ENCODE measurements at places on chromosomes 2 and 18.

- no peak for DNase-seq
These were observed 193.3 kb upstream of the RBBP8 start for GRCh38 chr18:22739789-22740188.

DNA sequence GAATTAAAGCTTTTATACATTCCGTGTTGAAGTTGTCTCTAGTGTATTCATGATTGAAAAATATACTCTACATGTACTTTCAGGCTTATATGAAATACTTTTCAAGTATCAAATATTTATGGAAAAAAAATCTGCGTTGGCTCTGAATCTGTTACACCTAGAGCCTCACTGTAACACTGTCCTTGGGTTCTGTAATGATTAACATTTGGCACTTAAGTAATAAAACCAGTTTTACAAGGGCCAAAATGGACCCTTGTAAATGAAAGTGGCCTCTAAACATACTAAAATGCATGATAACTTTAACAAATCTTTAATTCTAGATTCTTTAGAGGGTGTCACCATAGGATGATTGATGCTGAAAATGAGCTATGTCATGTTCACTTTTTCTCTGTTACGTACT, 162.8 kb downstream of the PTPRM start:
- no peak for DNase-seq

GRCh38 chr2:131037398-131038257, 55.6 kb downstream of the FAM168B start:
- no peak for DNase-seq

GRCh38 chr2:24559473-24560113, 68.5 kb downstream of the NCOA1 start:
- DNase-seq = no peak

- DNase-seq = no peak
These were observed 120.4 kb downstream of the TDRD15 start for GRCh38 chr2:21244161-21244560.

DNA sequence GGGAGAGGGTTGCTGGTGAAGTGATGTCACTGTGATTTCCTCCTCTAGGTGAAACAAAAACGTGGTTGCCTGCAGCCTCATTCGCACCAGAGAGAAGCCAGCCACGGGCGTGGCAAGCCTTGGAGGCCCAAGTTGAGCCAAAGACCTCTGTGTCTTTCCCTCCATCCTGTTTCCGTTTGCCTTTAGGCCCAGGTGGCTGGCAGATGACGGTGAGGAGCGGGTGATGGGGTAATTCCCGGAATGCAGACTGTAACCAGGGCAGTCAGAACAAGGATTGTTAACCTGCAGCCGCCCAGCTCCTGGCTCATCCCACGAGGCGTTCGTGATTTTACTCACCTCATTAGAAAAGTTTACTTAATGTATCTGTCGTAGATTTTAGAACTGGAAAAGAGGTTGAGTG, 14.4 kb downstream of the CTIF start:
- DNase-seq = no peak

- peak; percentile 14 for DNase-seq
These were observed 358.2 kb upstream of the SPRED2 start for GRCh38 chr2:65790676-65790935.

DNA sequence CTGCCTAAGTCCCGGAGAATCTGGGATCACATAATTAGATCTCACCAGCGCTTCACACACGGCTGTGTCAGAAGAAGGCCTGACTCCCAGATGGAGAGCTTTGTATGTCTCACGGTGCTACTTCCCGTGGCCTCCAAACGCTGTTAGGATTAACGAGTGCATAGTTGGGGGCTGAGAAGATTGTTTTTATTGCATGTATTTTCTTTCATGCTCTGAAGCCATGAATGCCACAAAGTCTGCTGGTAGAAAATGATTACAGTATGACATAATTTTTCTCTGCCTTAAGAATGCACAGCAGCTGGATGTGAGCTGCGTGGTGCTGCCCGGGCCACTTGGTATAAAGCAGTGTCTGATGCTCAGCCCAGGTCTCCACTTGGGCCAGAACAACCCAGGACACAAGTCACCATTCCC, 166.5 kb downstream of the SEPTIN10 start:
- no peak for DNase-seq

GRCh38 chr2:83587309-83587708, 871.8 kb downstream of the SUCLG1 start:
- DNase-seq = no peak

DNA sequence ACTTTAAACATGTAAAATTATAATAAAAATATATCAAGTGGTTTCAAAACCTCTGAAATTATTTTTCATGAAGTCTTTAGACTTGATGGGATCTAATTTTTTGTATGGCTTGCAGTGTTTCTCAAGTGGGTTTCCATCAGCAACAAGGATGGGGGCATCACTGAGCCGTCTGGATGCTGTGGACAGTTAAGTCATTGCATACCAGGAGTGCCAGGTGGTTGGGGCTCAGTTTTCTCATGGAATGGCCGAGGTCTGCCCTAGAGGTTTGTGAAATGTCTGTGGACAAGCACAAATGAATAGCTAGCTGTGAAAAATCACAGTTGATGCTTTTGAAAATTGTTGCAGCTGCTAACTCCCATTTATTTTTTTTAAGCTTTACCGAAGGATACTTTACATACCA, 1.7 kb downstream of the PRELID3A start:
- DNase-seq = no peak

DNA sequence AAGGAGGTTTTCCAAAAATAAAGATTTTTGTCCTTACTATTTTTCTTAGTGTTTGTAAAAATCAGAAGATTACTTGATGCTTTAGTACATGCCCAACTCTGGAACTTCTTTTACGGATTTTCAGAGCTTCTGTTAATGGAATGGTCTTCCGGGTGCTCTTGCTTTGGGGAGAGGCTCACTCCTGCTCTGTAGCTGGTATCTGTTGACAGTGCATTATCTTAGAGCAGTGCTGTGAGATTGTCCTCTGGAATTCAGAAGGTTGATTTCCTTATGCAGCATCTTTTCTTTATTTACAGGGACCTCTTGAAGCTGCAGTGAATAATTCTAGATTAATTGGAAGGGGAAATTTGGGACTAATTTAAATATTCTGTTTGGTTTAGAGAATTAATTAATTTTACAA, 4.6 kb downstream of the MAPRE2 start:
- no peak for DNase-seq

DNA sequence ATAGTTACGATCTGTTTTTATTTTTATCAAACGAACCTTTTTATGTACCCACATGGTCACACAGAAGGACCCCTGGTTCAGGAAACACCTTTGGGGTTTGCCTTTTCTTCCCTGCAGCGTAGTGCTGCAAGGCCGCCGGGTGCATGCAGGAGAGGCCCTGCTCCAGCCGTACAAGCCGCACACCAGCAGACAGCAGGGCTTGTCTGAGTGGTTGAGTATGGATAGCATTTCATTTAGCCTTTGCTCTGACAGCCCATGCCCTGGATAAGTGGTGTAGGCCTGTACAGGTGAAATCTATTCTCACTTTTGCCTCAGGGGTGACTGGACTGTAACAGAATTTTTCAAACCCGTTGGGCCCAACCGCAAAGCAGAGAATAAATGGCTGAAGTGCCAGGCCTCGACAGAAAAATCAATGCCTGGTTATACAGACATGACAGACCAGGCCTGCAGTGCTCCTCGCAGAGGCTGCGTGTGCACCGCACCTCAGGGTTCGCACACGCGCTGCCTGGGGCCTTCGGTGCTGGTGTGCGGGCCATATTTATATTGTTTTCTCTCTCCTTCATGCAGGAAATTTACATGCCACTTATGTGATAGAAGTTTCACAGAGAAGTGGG, 279.1 kb downstream of the ZNF407 start:
- no peak for DNase-seq

- no peak for DNase-seq
These were observed 13.5 kb downstream of the GAD1 start for GRCh38 chr2:170830166-170830565.

DNA sequence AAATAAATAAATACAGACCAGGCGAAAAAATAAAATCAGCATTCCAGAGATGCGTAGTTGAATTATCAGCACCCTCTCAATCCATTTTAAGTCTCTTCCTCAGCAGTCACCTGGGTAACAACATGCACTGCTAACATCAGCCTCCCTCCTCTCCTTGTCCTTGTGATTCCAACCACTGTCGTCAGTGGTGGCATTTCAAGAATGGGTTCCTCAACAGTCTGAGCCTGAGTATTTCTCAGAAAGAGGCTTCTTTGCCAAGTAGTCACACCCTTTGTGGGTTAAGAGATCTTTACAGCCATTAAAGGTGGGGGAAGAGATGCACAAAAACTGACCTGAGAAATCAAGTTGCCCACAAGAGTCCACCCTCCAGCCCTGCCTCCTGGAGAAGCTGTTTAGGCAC, 39.0 kb downstream of the NOL10 start:
- DNase-seq = no peak

DNA sequence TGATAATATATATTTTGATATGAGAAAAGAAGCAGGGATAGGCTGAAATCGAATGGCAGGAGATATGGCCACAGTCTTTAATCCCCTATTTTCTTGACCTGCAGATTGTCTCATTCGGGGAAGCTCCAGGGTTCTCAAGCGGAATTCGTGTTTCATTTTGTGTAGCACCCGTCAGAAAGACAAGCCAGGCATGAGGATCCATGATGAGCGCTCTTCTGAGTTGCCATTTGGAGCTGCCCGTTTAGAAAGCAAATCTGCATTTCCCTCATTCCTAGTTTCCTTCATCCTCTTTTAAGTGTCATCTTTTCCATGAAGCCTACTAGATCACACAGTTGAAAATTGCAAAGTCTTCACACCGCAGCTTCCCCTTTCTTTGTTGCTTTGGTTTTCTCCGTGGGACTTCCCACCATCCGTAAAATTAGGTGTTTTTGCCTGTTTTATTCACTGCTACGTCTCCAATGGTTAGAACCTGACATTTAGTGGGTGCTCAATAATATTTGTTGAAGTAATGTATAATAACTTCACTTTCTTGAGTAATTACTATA, 16.9 kb downstream of the HNMT start:
- DNase-seq = no peak

- no peak for DNase-seq
These were observed 31.2 kb upstream of the MYO3B start for GRCh38 chr2:170146784-170147183.

DNA sequence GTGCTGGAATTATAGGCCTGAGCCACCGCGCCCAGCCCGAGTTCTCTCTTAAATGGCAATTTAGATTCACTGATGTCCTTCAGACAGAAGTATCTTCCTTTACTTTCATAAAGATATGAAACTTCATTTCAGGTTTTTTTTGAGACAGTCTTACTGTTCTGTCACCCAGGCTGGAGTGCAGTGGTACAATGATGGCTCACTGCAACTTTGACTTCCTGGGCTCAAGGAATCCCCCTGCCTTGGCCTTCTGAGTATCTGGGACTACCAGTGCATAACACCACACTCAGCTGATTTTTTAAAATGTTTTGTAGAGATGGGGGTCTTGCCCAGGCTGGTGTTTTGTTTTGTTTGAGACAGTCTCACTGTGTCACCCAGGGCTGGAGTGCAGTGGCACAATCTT, 13.2 kb downstream of the ITGB1BP1 start:
- no peak for DNase-seq

DNA sequence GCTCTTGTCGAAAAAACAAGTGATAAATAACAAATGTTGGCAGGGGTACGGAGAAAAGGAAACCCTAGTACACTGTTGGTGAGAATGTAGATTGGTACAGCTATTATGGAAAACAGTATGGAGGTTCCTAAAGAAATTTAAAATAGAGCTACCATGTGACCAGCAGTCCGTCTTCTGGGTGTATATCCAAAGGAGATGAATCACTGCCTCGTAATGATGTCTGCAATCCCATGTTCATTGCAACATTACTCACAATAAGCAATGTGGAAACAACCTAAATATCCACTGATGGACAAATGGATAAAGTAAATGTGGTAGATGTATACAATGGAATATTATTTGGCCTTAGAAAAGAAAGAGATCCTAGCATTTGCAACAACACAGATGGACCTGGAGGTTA, 50.6 kb downstream of the SLC16A14 start:
- DNase-seq = no peak

DNA sequence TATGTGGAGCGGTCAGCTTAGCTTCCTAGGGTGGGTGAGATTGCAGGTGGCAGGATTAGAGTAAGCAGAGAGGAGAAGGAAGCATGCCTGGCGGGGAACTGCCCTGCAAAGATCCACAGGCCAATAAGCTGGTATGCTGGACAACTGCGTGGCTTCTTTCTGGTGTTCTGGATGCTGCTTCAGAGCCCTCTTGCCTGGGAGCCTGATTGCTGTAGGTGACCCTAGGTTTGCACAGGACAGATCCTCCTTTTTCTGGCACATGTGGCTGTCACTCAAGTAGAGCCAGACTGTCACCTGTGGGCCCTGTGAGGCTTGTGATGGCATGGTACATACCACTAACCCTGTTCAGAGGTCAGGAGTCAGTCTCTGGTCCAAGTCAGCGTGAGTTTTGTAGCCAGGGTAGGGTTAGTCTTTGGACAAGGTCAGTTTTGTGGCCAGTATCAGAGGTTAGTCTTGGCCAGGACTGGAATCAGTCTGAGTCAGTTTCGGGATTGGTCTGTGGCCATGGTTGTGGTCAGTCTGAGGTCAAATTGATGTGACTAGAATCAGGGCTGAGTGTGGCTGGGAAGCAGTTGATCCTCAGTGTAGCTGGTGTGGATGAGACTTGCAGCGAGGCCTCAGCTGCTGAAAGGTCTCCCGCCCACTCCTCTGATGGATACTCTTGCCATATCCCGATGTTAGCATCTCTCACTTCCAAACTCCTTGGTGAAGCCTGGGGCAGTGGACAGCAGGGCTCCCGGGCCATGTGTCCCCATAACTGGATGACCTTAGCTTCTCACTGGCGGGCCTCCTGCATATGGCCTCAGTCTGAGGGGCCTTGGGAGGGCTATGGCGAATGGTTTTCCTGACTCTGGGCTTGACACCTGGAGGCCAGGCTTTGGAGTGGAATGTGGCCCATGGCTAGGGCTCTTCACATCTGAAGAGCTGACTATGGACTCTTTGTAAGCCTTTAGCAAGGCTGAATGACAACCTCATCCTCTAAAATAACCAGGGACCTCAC, 260.5 kb downstream of the DYSF start:
- no peak for DNase-seq

DNA sequence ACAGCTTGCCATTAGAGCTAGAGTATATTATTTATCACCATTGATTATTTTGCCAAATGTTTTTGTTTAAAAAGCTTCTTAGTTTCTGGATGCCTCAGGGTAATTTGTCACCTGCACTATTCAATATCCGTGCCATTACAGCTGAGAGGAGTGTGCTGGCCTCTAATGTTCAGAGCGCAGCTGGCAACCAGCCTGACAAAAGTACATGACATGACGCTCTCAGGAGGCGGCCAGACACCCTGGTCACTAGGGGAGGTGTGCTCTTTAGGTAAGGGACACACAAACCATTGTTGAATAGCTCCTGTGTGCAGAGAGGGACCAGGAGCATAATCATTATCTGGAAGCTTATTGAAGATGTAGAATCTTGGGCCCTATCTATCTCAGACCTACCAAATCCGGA, 20.3 kb downstream of the LIMS1 start:
- DNase-seq = no peak

DNA sequence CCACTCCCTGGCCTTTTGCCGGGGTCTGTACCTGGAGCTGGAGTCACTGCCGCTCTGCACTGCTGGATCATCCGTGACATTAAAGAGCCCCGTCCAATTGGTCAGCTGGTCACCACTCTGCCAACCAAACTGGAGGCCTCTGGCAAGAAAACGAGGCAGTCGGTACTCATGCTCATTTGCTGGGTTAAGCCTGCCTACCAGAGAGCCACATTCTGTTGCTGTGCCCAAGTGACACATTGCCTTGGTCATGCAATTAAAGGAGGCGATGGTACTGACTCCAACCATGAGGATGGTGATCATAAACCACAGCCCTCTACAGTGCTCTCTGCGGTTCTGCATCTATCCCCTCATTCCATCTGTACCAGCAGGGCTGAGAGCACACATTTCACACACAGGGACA, 35.5 kb downstream of the ST8SIA5 start:
- DNase-seq = no peak

- no peak for DNase-seq
These were observed 428.2 kb upstream of the KCNH7 start for GRCh38 chr2:163266772-163267171.
